ENCODE measurements at places on chromosomes 4 and X.

DNA sequence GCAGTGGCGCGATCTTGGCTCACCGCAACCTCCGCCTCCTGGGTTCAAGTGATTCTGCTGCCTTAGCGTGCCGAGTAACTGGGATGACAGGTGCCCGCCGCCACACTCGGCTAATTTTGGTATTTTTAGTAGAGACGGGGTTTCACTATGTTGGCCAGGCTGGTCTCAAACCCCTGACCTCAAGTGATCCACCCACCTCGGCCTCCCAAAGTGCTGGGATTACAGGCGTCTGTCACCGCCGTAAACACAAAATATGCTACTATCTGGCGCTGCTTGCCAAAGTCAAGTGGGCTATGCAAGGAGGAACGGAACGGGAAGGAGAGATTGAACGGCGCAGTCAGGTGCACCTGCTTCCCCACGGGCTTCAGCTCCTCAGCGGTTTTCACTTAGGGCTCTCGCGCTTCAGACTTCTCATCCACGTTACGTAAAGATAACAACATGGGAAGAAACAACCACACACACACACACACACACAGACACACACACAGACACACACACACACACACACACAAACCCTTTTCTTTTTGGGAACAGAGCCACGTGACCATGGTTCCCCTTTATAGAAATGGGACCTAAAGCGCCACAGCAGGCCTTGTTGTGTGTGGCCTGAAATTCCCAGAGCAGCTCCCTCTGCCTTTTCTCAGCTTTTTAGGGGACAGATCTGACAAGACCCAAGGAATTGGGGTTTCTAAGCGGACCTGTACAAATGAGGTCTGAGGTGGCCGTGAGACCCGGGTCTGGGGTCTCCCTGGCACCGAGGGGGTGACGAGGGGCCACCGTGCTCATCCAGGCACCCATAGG is 1.5 kb downstream of the P2RY8 start:
- peak; percentile 27 for DNase-seq

- DNase-seq = no peak
Observed at GRCh38 chrX:44731160-44731559, 112.7 kb upstream of the DUSP21 start.

GRCh38 chrX:68420559-68420958 is 12.7 kb downstream of the OPHN1 start:
- DNase-seq = no peak

DNA sequence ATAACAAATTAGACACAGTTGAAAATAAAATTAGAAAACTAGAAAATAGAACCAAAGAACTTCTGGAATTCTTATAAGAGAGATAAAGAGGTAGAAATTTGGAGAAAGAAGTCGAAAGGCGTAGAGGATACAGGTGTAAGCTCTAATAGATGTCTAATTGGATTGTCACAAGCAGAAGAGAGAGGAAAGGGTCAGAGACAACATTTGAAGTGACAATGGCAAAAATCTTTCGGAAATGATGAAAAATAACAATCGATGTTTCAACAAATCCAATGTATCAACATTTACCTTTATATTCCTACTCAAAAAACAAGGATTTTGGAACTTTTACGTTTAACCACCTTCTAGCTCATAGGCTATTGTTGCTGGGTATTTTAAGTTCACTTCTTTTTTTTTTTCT is 3.8 kb downstream of the CXCL8 start:
- DNase-seq = no peak

DNA sequence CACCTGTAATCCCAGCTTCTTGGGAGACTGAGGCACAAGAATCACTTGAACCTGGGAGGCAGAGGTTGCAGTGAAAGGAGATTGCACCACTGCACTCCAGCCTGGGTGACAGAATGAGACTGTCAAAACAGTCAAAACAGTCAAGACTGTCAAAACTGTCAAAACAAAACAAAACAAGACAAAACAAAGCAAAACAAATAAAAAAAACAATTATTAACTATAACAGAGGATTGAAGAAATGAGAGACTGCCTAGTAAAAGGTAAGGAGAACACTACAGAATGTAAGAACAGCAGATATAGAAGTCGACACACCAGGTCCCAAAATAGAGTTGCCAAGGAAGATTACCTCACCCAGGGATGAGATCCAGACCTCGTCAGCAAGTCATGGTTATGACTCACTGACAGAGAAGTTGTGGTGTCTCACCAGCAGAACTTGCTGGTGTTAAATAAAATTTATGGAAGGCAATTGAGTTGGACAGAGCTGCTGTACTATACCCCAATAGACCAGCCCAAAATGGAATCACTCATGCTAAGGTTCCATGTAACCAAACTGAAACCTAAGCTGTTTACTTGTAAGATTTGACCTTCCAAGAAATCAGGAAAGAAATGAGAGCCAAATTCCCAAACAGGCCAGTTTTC is 32.1 kb upstream of the GK start:
- no peak for DNase-seq
